ENCODE measurements at places on chromosomes 1 and 21.

DNA sequence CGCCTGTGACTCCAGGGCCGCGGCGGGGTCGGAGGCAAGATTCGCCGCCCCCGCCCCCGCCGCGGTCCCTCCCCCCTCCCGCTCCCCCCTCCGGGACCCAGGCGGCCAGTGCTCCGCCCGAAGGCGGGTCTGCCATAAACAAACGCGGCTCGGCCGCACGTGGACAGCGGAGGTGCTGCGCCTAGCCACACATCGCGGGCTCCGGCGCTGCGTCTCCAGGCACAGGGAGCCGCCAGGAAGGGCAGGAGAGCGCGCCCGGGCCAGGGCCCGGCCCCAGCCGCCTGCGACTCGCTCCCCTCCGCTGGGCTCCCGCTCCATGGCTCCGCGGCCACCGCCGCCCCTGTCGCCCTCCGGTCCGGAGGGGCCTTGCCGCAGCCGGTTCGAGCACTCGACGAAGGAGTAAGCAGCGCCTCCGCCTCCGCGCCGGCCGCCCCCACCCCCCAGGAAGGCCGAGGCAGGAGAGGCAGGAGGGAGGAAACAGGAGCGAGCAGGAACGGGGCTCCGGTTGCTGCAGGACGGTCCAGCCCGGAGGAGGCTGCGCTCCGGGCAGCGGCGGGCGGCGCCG, at the start of gene SIM2:
Gene SIM2 (plus strand): TSS at position 135 of the 565 bp plus-strand sequence. CDS start 632 bp downstream, outside the sequence.
- DNase-seq = no peak

- DNase-seq = no peak
Measured at GRCh38 chr1:33146003-33146402, 35.8 kb downstream of the TRIM62 start.

- DNase-seq = no peak
Measured at GRCh38 chr1:26239936-26240335, 5.9 kb downstream of the CEP85 start.

- DNase-seq = no peak
Measured at GRCh38 chr1:53115403-53116306, 26.8 kb downstream of the SLC1A7 start.

GRCh38 chr1:67647036-67647798, 37.8 kb upstream of the GADD45A start:
- DNase-seq = no peak

GRCh38 chr1:168229893-168230292, 4.1 kb downstream of the SFT2D2 start:
- DNase-seq = no peak

DNA sequence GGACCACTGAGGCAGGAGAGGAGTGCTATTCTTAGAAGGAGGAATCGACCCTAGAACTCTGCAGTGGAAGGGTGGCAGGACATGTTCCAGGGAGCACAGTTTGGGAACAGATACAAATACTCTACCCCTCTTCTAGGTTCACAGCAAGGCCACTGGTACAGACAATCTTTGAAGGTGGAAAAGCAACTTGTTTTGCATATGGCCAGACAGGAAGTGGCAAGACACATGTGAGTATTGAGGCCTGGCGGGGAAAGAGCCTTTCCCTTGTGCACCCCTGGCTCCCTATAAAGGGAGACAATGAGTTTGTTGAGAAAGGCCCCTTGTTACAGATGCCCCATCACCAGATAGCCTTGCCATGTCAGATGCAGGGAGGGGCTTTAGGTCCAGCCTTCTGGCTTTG, 17.8 kb downstream of the KIF2C start:
- no peak for DNase-seq

DNA sequence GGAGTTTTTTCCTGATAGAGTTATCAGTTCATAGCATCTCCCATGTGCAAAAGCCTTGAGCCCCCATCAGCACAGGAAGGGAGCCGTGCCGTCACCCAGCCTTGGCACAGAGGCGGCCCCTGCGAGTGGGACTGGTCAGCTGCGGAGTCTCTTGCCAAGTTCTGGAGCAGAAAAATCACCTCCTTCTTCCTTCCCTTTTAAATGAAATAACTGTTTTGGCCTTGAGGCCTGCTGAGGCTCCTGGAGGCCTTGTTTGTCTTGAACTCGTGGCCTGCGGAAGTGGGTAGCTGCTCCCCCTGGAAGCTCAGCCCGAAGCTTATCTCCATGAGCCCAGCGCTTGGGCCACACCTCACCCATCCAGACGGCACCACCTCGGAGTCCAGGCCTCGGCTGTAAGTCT, 145.7 kb upstream of the TMEM51 start:
- DNase-seq = no peak

GRCh38 chr1:23040509-23040908, 21.2 kb downstream of the KDM1A start:
- DNase-seq = no peak

DNA sequence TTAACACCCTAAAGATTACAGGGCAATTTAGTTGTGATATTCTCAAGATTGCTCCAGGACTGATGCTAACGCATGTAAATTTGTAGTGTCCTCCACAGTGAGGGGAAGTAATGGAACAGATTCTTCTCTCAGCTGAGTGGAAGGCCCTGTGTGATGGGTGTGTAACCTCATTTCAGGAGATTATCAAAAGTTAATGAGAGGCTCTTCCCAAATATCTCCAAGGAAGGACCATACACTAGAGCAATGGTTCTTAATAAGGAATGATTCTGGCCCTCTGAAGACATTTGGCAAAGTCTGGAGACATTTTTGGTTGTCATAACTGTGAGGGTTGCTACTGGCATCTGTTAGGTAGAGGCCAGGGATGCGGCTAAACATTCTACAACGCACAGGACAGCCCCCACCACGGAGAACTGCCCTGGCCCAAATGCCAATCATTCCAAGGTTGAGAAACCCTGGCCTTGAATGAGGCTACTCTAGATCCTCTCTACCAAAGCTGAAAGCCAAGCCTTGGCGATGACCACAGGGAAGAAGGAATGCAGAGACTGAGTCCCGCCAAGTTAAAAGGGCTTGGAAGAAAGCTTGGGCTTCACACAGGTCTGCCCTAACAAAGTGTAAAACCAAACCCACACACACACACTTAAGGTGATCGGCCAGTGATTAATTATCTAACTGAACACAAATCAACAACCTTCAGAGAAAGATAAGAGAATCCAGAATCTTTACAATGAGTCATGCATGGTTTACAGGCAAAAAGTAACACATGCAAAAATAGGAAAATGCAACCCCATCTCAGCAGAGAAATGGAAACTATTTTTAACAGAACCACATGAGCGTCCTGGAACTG, 135.8 kb downstream of the SYF2 start:
- DNase-seq = no peak

DNA sequence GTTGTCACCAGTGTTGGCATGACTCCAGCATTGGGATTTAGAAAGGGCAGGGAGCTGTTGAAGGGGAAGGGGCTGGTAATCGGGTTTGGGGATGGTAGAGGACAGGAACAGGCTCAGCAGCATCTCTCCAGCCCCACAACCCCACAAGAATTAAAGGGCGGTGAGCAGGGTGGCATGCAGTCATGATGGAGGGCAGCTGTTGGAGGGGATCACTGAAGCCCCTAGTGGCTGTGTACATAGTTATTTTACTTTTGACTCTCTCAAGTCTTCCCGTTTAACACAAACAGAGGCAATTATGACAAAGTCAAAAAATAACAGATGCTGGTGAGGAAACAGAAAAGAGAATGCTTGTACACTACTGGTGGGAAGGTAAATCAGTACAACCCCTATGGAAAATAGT, 213.8 kb downstream of the URB2 start:
- no peak for DNase-seq

GRCh38 chr1:206896261-206896660, 982 bp upstream of the IL24 start:
- no peak for DNase-seq

DNA sequence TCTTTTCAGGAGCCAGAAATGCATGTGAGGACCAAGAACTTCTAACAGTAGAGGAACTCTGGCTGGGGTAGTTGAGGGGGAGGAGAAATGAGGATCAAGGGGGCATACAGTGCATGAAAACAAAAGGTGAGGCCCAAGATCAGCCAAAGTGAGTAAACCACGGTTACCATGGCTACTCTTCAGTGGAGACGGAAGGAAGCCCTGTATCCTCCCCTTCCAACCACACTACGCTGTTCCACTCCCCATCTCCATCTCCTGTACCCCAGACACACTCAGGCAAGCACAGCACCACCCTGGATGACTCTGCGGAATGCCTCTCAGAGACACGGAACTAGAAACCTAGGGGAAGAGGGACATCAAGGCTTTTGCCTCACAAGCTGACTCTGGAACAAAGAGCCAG, 157.6 kb upstream of the CAMK1G start:
- no peak for DNase-seq

Measured in stimulated activated CD4-positive, alpha-beta T cell treated with anti-CD3 and anti-CD28 coated beads, Interleukin-1b, Interleukin-23, amount 100 ng/mL, for 4 hours (primary cell).